Muscle of back (tissue), 13 donors: ENCODE measurements at places on chromosomes 1 and 21.

DNA sequence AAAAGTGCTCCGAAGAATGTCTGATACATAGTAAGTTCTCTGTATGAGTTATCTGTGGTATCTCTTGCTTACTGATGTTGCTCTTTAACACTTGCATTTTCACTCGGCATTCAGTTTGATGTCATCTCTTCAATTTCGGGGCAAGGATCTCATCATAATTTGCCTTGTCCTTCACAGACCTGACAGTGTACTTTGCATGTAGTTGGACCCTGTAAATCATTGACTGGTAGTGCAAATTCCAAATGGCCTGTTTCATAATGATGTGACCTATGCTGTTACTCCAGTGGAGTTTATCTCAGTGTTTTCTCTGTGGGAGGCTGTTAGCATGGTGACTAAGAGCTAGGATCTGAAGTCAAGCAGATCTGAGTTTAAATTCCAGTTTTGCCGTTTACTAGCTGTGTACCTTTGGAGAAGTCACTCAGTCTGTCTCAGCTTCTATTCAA is 34.2 kb upstream of the ABCD3 start:
- DNase-seq: no peak

DNA sequence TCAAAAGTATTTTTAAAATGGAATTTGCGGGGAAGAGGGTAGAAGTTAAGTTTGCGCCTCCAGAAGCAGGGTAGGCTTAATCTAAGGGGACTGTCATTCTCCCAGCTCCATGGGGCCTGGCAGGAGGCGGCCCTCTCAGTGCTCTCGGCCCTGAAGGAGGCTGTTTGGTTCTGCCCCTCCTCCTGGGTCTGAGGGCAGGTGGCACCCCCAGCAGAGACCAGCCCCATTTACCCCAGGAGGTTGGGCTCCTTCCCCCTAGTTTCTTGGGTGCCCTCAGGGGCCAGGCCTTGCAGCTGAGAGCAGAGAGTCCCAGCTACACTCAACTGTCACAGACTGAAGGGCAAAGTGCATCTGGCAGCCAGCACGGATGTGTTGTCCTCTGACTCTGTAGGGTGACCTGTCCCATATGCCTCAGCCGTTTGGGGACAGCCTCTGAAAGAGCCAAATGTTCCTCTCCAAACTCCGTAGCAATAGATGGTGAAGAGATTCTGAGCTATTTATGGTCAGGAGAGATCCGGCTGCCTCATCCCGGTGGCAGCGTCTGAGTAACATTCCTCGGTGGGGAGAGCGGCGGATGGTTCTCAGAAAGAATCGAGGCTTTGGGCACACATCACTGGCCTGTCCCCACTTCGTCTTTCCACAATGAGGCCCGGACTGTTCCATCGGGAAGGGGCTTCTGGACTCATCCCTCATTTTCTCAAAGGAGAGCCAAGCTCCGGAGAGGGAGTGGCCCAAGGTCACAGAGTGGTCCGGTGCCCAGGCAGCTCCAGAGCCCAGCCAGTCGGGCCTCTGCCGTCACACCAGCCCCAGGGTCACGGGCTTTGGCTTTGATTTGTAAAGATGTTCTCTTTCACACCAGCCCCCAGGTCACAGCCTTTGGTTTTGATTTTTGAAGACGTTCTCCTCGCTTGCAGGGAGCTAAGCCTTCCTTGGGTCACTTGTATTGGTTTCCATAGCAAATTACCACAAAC is 424.2 kb upstream of the VAMP3 start:
- DNase-seq: no peak

DNA sequence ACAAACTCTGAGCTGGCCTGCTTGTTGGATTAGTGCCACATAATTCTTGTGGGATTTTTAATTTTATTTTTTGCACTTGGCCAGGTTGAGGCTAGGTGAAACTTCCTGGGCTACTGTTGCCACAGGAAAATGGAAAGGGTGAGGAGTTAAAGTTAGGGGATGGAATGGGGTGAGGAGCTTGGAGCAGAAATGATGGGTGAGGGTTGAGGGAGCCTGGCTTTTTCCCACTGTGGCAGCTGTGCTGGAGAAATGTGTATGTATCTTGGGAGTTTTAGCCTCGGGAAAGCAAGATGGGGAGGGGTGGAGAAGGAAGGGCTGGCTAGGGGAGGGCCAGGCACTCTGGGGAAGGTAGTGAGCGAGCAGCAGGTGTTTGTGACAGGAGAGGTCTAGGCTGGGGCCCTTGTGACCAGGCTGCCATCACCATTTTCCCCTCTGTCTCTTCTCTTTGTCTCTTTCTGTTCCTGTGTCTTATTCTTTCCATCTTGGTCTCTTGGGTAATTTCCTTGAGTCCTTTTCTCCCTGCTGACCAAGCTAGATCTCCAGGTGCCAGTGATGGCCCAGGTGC is 2.0 kb downstream of the ZNF687 start:
- DNase-seq: no peak

DNA sequence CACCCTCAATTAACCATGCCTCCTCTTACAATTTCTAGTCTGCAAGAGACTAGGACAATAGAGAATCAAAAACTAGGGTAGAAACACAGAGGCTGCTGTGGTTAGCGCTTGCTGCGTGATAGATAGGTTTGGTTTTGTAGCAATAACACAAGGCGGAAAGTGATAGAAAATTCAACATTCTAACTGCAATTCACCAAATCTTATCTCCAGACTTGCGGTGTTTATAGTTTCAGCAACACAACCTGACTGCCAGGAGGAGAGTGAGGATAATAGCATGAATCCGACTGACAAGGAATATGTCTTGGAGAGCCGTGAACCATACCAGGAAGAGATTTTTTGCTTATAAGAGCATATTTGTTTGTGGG is 30.7 kb upstream of the IFNAR2 start:
- no peak for DNase-seq

GRCh38 chr1:40955266-40955665 is 24.2 kb upstream of the CTPS1 start:
- DNase-seq: no peak

DNA sequence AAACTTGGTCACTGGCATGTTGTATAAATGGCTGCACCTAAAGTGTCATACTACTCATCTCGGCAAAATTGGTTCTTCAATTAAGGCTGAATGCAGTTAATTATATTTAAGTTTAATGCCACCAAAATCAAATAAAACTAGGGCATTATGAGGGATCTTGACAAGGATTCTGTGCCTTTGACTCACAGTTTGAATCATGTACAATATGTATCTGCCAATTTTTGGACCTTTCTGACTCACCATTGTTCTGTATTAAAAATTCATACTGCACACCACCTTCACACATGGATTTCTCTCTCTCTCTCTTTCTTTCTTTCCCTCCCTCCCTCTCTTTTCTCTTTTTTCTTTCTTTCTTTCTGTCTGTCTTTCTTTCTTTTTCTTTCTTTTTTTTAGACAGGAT is 14.1 kb upstream of the STXBP3 start:
- no peak for DNase-seq
